Hematopoietic multipotent progenitor cell treated with erythropoietin and hydrocortisone succinate and interleukin-3 and kit ligand, for 6 days (in vitro differentiated cells): ENCODE measurements at places on chromosomes 12 and 14.

DNA sequence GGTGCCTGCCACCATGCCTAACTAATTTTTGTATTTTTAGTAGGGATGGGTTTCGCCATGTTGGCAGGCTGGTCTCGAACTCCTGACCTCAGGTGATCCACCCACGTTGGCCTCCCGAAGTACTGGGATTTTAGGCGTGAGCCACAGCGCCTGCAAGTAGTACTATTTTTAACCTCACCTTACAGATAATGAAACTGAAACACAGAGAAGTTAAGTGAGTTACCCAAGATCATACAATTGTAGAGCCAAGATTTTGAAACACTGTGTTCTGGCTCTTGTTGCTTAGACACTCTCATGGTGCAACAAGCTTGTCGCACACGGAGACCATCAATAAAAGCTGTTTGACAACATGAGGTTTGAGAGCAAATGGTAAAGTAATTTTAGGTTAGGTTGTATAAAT, 159.1 kb upstream of the LMNTD1 start:
- DNase-seq: no peak

- DNase-seq: peak; percentile 13
Measured at GRCh38 chr14:101875727-101876554, 88.4 kb upstream of the DYNC1H1 start.

DNA sequence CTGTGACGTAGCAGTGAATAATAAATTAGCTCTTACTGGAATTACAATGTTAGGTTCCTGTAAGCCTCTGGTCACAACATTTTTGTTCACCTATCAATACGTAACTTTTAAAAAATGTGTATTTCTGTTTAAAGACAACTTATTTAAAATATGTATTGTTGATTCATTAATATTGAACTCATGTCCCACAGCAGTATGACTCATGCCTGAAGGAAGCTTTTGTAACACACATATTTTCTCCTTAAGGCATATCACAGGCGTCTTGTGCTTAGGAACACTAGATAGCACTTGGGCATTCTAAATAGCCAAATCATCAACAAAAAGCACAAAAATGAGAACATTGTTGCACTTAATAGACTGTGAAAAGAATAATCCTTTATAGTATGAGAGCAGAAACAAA, 92.5 kb downstream of the GPHN start:
- DNase-seq: no peak

DNA sequence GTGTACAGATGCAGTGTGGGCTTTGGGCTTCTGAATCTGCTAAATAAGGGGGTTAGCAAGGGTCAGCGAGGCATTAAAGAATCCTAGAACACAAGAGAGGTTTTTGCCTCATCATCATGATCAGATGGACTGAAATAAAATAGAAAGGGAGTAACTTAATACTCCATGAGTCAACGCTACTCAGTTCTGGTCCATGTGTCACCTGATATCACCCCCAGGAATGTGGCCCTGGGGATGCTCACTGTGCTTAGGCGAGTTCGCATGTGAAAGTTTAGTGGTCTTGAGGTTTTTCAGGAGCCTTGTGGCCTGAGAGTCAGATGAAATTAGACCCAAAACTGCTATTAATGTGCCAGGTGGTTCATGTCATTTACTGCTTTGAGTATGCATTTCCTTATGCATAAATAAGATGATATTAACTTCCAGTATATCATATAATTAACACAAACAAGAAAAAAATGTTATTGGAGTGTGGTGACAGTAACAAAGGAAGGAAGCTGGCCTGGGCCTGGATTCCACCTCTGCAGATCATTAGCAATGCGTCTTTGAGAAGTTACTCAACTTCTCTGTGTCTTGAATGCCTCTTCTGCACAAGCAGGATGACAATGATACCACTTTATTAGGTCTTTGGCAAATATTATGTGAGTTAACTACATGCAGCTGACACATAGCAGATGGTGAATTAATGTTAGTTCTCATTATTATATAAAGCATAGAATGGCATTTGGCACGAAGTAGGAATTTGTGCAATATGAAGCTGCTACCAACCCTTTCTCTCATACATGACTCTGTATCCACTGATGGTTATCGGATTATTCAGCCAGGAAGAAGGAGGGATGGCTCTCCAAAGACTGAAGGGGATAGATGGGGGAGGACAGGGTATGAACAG, 1272.6 kb downstream of the AACS start:
- DNase-seq: no peak

DNA sequence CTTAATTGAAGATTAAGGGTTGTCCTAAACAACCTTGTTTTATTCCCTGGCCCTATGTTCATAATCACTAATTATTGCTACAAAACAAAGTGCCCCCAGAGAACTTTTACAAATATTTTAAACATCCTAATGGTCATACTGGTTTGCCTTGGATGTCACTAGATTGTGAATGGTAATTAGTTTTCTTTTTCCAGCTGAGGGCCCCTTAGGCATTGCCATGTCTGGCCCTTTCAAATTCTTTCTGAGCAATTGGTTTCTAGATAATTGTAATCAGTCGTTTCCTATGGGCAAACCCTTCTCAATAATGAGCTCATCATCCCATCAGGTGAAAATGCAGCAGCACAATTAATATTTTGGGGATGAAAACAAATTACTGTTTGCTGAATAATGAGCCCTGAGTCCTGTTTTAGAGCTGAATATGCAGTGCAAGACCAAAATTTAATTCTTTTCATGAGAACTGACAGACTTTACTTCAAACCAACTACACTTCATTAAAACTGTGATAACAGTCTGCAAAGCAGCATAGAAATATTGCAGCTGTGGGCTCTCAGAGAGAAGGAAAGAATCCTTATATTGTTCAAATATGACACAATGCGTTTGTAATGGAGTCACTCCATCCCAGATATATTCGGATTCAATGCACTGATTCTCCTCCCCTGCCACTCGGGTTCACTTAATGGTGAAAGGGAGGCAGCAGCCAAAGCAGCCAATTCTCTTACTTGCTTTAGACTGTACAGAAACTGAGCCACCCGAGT, 67.7 kb upstream of the ARHGAP5 start:
- DNase-seq: no peak

DNA sequence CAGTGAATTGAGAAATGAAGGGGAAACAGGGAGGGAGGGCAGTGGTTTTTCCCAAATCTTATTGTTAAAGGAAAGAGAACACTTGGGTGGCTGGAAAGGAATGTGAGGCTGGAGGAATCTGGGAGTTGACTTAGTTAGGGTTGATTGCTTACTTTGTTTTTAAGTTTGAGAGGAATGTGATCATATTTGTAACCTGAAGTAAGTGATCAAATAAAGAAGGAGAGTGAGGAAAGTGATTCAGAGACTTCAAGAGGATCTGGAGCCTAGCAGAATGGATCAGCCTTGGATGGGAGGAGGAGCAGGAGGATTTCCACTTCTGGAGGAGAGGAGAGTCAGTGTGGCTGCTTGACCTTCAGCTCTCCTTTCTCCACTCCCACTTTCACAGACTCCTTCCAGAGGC, 6.0 kb upstream of the LRP6 start:
- no peak for DNase-seq

DNA sequence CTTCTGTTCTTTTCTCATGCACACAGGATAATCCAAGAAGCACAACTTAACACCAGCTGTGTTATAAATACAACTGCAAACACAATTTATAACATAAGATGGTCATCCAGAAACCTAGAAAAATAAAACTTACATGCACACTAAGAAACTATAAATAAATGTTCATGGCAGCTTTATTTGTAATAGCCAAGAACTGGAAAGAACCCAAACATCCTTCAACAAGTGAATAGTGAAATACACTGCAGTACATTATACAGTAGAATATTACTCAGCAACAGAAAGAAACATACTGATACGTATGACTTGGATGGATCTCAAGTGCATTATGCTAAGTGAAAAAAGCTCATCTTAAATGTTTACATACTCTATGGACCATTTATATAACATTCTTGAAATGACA, 132.7 kb downstream of the SPTSSA start:
- DNase-seq: no peak

GRCh38 chr12:98868076-98868475, 223.0 kb downstream of the APAF1 start:
- DNase-seq: no peak

- DNase-seq: no peak
Measured at GRCh38 chr14:90093942-90094595, 32.3 kb downstream of the KCNK13 start.

GRCh38 chr14:53880761-53881160, 75.9 kb downstream of the BMP4 start:
- DNase-seq: no peak

- no peak for DNase-seq
Measured at GRCh38 chr12:129571901-129572494, 331.8 kb downstream of the TMEM132D start.

- DNase-seq: no peak
Measured at GRCh38 chr12:89339526-89339925, 12.8 kb downstream of the DUSP6 start.

- no peak for DNase-seq
Measured at GRCh38 chr12:31821484-31821883, 92.7 kb upstream of the AMN1 start.

DNA sequence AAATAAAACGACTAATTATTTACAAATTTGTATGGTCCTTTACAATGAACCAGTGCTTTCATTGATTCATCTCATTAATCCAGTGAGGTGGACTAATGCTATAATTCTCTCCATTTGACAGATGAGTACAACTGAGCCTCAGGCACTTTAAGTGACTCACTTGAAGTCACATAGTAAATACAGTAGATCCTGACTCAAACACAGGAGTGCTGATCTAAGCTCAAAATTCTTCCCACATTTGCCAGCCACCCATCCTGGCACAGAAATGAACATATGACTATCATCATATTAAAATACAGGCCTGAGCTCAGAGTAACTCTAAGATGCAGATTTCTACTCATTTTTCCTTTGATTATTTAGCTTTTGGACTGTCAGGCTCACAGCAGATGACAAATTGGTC, 30.6 kb downstream of the SLC16A7 start:
- DNase-seq: no peak

- no peak for DNase-seq
Measured at GRCh38 chr14:88312257-88312656, 10.8 kb downstream of the KCNK10 start.

DNA sequence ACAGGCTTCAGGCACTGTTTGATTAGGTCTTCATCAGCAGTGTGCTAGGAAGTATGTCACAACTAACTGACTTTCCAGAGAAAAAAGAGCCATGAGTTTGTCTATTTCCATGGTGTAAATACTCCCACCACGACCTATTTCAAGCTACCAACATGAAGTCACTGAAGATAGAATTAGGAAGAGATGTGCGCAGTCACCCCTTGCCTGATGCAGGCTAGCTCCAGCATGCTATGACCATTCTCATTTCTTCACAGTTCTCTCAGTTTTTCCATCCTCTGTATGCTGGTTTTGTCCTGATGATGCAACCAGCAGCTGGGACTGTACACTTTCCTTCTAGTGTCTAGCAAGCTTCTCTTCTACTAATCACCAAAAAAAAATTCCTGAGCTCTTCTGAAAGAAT, 191.6 kb upstream of the NUDT4 start:
- DNase-seq: no peak

- no peak for DNase-seq
Measured at GRCh38 chr12:11015775-11016430, 6.5 kb downstream of the TAS2R19 start.

GRCh38 chr14:103180331-103180730, 57.1 kb downstream of the TNFAIP2 start:
- DNase-seq: no peak

DNA sequence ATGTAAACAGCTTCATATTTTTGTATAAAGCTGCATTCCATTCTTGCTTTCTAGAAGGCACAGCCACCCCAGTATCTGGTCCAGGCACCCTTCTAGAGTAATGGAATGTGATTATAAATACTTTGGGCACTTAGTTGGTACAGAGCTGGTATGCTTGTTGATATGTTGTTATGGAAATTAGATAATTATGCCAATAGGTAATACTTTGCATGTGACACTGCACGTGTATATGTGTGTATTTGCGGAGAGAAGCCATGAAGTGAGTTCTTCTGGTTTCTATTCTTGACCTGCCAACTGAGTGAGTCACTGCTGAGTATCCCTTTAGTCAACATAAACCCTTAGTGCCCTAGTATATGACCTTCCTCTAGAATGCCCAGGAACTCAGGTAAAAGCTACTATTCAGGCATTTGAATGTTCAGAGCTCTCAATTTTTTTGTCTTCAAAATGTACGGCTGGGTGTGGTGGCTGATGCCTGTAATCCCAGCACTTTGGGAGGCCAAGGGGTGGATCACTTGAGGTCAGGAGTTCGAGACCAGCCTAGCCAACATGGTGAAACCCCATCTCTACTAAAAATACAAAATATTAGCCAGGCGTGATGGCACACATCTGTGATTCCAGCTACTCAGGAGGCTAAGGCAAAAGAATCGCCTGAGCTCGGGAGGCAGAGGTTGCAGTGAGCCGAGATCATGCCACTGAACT, 6.2 kb upstream of the TCP11L2 start:
- DNase-seq: no peak

- DNase-seq: no peak
Measured at GRCh38 chr14:96205059-96205977, 679 bp downstream of the BDKRB2 start.

DNA sequence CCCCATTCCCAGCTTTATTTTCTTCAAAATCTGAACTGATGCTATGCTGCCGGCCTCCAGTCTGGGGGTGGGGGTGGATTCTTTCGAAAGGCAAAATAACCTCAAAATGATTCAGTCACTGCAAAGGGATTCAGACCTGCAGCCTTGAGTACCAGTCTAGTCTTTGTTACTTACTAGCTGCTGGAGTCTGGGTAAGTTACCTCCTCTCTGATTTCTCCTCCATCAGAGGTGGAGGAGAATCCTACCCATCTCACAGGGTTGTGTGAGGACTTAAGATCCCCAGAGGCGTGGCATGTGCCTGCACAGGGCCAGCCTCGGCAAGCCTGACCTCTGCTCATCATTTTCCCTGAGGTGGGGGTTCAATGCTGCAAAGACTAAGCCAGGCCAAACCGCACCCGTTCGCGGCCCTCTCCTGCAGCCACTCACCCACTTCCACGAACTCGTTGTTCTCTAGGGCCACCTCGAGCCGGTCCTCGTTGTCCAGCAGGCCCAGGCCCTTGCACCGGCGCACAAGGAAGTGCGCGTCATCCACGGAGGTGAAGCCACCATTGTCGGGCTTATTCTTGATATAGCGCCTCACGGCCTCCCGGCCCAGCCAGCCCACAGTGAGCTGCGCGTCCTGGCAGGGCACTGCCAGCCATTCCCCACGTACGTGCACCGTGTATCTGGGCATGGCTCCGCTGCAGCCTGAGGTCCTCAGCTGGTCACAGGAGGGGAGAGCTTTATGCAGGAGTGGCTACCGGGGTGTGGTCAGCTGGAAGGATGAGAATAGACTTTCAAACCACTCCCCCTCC, 709 bp downstream of the HAL start:
- DNase-seq: no peak

- DNase-seq: no peak
Measured at GRCh38 chr12:51813931-51814310, 34.6 kb downstream of the FIGNL2 start.

- no peak for DNase-seq
Measured at GRCh38 chr12:103627189-103627855, 40.2 kb downstream of the STAB2 start.

GRCh38 chr12:97216848-97217247, 245.8 kb upstream of the RMST start:
- no peak for DNase-seq
